ENCODE measurements at places on chromosomes 3 and 15. TPM values are rescaled to one million over a fixed set of nuclear protein-coding genes. Genes with fewer than 3 reads are reported as not detected.
A peak's percentile ranks its signal among the peaks of the same experiment; 100 is the strongest.

DNA sequence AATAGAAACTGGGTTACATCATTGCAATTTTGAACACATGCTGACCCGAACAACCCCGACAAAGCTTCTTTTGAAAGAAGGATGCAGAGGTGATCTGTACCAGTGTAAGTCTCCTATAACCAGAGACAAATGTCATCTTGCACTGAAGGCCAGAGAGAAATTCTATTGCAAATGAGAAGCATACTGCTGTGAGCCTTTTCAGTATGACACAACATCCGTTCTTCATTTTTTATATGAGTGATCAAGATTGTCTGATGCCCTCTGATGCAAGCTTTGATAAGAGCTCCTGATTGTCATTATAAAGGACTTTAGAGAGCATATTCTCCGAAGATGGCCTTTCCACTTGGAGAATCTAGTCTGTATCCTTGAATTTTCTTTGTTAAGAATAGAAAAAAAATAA lies 36.9 kb downstream of the PCOLCE2 start:
- DNase-seq: no peak
- no peak overlapping the region for H3K27ac ChIP-seq
- H3K27me3 ChIP-seq: no peaks in the 10 kb centered on the region
- H3K4me3 ChIP-seq: no peak overlapping the region
- peaks cover 7% of the 10 kb centered on the region for H3K4me1 ChIP-seq

DNA sequence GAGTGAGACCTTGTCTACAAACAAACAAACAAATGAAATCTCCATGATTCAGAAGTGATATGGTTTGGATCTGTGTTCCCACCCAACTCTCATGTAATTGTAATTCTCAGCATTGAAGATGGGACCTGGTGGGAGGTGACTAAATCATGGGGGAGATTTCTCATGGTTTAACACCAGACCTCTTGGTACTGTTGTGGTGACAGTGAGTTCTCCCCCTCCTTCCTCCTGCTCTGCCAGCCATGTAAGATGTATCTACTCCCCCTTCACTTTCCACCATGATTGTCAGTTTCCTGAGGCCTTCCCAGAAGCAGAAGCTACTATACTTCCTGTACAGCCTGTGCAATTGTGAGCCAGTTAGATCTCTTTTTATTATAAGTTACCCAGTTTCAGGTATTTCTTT lies 438.4 kb upstream of the THBS1 start:
- H3K36me3 ChIP-seq: no peaks in the 10 kb centered on the region
- no peak overlapping the region for H3K4me3 ChIP-seq
- H3K27me3 ChIP-seq: no peaks in the 10 kb centered on the region
- DNase-seq: no peak

GRCh38 chr15:66868918-66869317 lies 166.9 kb downstream of the SMAD6 start:
- peak; percentile 47 for DNase-seq
- H3K27me3 ChIP-seq: no peaks in the 10 kb centered on the region
- H3K36me3 ChIP-seq: no peaks in the 10 kb centered on the region

- H3K27me3 ChIP-seq: no peaks in the 10 kb centered on the region
- no peak for DNase-seq
- H3K27ac ChIP-seq: no peak overlapping the region
- no peak overlapping the region for H3K4me3 ChIP-seq
- no peaks in the 10 kb centered on the region for H3K36me3 ChIP-seq
These were observed 28.0 kb upstream of the SLCO2A1 start for GRCh38 chr3:134057654-134058110.

DNA sequence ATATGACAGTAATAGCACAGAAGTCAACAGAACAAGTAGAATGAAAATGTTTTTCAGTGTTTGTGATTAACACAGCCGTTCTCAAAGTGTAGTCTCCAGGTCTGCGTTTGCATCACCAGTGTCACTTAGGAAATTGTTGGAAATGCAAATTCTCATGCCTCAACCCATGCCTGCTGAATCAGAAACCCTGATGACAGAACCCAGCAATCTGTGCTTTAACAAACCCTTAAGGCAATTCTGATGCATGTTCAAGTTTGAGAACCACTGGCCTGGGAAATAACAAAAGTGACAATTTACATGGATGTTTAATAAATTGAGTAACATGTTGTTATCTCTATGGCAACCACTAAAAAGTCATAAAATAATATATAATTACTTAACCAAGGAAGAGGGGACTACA lies 103.1 kb upstream of the ATP11B start:
- H3K4me3 ChIP-seq: no peak overlapping the region
- H3K27ac ChIP-seq: no peak overlapping the region
- H3K36me3 ChIP-seq: no peaks in the 10 kb centered on the region
- H3K4me1 ChIP-seq: no peaks in the 10 kb centered on the region

DNA sequence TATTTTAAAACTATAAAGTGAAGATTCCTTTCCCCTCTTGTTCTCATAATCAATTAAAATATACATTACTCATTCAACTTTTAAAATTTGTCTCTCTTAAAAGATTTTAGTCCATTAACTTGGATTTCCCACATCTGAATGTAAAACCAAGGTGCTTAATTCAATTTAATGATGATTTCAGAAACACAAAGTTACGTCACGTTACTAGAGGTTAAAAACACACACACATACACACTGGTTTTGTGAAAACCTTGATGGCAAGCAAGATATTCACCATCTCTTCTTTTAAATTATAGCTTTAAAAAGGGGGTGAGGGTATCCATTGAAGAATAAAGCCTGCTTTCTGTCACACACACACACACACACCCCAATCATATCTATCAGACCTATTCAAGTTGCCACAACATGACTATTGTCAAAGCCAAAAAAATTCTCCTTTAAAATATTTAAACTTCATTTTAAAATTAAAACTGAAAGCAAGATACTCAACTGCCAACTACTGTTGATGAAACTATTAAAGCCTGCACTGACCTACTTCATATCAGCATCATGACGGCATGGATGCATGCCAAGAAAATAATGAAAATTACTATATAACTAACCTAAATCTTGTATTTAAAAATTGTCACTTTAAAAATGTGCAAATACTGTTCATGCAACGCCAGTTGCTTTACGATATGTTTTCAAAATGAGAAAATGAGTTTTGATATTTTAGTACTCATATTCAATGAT lies 2.1 kb downstream of the RFX7 start:
- H3K4me1 ChIP-seq: peaks cover 39% of the 10 kb centered on the region
- no peak overlapping the region for H3K27ac ChIP-seq
- H3K27me3 ChIP-seq: no peaks in the 10 kb centered on the region
- DNase-seq: no peak
- peak overlapping the region; percentile 97 for H3K4me3 ChIP-seq
- H3K36me3 ChIP-seq: no peaks in the 10 kb centered on the region

- no peak overlapping the region for H3K4me3 ChIP-seq
- H3K4me1 ChIP-seq: peaks cover 54% of the 10 kb centered on the region
- no peaks in the 10 kb centered on the region for H3K27me3 ChIP-seq
- H3K27ac ChIP-seq: peak overlapping the region; percentile 53
- H3K36me3 ChIP-seq: no peaks in the 10 kb centered on the region
These were observed 140.6 kb downstream of the RBPMS2 start for GRCh38 chr15:64634576-64635498.

- no peak overlapping the region for H3K27ac ChIP-seq
- H3K4me3 ChIP-seq: no peak overlapping the region
- no peaks in the 10 kb centered on the region for H3K36me3 ChIP-seq
- no peak for DNase-seq
- H3K4me1 ChIP-seq: no peaks in the 10 kb centered on the region
These were observed 371.7 kb upstream of the GBE1 start for GRCh38 chr3:82133070-82133606.

- H3K4me1 ChIP-seq: no peaks in the 10 kb centered on the region
- H3K27me3 ChIP-seq: no peaks in the 10 kb centered on the region
These were observed 914.9 kb upstream of the EPHA6 start for GRCh38 chr3:95899494-95899893.

DNA sequence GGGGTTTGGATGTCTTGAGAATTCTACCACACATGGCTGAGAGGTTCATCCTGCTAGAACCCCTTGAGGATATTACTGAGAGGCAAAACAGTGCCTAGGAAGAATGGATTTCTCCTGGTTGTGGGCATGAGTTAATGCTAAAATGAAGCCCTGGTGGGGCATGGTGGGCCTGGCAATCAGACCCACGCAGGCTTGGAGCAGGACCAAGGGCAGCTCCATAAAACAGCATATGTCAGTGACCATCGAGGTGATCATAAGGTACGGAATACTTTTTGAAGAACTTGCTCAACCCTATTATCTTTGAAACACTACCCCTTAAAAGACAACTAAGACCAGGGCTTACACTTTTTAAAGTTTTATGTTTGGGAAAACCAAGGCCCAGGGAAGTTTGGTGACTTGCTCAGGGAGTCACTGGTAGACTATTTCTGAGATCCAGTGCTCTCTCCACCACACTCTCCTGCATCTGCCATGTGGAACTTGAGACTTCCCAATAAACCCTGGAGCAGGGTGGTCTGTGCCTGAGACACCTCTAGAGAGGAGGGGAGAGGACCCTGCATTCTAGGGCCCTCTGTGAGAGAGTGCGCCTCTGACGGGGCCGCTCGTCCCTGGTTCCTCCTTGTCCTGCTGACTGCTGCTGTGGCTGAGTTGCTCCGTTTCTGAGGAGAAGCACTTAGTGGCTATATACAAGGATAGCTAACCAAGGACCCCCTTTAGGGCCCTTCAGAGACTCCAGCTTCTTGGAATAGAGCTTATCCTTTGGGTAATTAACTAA lies 28.0 kb upstream of the TIMP4 start:
- no peaks in the 10 kb centered on the region for H3K27me3 ChIP-seq
- H3K4me3 ChIP-seq: no peak overlapping the region
- peak; percentile 64 for DNase-seq
- H3K4me1 ChIP-seq: no peaks in the 10 kb centered on the region
- no peaks in the 10 kb centered on the region for H3K36me3 ChIP-seq

DNA sequence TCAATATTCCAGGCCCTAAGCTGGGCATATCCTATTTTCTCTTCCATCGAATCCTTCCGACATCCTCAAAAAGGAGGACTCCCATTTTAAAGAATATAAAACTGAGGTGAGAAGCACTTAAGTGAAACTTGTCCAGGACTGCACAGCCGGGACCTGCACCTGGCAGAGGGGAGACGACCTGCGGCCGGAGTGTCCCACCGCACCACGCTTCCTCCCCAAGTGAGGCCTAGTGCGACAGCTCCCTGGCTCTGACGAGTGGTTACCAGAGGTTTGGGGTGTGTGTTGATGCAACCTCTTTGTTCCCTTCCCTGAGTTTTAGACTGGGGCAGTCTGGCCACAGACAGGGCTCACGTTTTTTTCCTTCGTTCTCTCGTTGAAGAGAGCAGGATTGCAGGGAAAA lies 24.9 kb upstream of the ATP2B2 start:
- no peaks in the 10 kb centered on the region for H3K4me1 ChIP-seq
- no peak overlapping the region for H3K27ac ChIP-seq
- no peak overlapping the region for H3K4me3 ChIP-seq
- H3K27me3 ChIP-seq: no peaks in the 10 kb centered on the region
- H3K36me3 ChIP-seq: no peaks in the 10 kb centered on the region
- DNase-seq: no peak

DNA sequence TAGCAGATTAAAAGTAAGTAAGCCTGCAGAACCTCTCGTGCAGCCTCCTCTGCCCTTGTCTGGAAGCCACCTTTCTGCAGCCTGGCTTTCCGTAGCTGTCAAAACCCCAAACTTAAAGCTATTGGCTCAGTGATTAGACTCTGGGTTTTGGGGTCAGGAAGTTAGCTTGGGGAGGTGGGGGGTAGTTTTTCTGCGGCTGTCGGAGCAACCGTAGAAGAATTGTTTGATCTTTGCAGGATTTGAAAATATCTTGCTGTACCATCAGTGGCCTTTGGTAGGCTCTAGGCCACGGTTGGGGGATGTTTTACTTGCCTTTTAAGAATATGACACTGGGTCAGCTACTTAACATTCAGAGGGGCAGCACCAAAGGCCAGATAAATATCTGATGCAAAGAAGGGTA lies 88.4 kb upstream of the RASGRP1 start:
- H3K4me3 ChIP-seq: no peak overlapping the region
- no peak for DNase-seq
- no peaks in the 10 kb centered on the region for H3K4me1 ChIP-seq
- H3K27me3 ChIP-seq: no peaks in the 10 kb centered on the region
- no peak overlapping the region for H3K27ac ChIP-seq

- H3K36me3 ChIP-seq: no peaks in the 10 kb centered on the region
- H3K4me1 ChIP-seq: peaks cover 12% of the 10 kb centered on the region
- no peak overlapping the region for H3K27ac ChIP-seq
- H3K4me3 ChIP-seq: no peak overlapping the region
- no peaks in the 10 kb centered on the region for H3K27me3 ChIP-seq
These were observed 279.3 kb upstream of the THBS1 start for GRCh38 chr15:39301589-39301999.

The GLDN gene
- 2.9 TPM for total RNA-seq

The KLHL18 gene
- 18.1 TPM for total RNA-seq

The WDR53 gene
- 5.0 TPM for total RNA-seq

The FAM3D gene
- total RNA-seq: not detected
